CD4-positive, alpha-beta T cell treated with Interleukin-6 at 100 ng/mL for 8 hours (primary cell): ENCODE measurements at places on chromosomes 11 and 22.

DNA sequence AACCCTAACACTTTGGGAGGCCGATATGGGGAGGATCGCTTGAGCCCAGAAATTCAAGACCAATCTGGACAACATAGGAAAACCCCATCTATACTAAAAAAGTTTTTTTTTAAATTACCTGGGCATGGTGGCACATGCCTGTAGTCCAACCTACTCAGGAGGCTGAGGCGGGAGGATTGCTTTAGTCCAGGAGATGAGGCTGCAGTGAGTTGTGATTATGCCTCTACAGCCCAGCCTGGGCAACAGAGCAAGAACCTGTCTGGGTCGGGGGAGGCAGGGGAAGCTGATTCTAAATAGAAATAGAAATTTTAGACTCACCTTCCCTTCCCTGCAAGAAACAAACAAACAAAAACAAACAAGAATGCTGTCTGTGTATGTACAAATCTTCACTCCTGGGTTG lies 52.9 kb upstream of the PRODH start:
- no peak for DNase-seq

- no peak for DNase-seq
These were observed at the start of gene ELF5 for GRCh38 chr11:34513682-34514449. Gene ELF5, minus strand, starts transcription at chr11:34513794. Its CDS starts 8,045 bp downstream, at chr11:34505749.

DNA sequence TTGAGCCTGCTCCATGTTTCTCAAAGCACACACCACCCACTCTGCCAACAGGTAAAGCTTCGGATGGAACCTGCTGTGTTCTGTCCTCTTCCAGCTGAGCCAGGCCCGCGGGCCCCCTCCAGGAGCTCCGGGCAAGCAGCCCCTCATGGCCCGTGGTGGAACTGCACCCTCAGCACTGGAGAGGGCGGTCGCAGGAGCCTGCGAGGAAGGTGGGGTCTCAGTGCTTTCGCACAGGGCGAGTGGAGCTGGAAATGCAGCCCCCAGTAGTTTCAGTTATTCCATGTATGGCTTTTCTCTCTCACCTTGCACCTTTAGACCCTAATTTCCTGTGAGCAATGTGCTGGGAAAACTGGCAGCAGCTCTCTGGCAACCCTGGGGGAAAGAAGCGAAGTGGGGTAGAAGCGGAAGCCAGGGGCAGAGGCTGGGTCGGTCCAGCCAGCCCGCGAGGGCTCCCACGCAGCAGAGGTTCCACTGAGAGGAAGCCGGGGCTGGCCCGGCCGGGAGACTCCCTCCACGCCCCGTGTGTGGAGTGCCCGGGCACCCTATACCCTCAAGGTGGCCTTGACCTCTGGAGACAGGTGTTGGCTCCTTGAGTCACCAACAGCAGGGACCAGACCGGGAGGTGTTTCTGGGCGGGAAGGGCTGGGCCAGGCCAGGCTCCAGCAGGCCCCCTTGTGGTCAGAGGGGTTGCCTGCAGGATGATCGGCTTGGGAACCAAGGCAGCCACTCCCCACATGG lies 119.9 kb upstream of the TMEM45B start:
- peak; percentile 50 for DNase-seq

- no peak for DNase-seq
These were observed 15.3 kb downstream of the HDHD5 start for GRCh38 chr22:17143826-17144225.

- DNase-seq, result peak; percentile 99
These were observed at the start of gene ESRRA for GRCh38 chr11:64305075-64305690. Gene ESRRA, plus strand, starts transcription at chr11:64305524. Its CDS starts 1,656 bp downstream, at chr11:64307180.

- DNase-seq, result no peak
These were observed 96.8 kb downstream of the BDNF start for GRCh38 chr11:27603376-27603990.

- no peak for DNase-seq
These were observed 918 bp upstream of the CAPN5 start for GRCh38 chr11:77065878-77066228.

GRCh38 chr11:134797411-134798089 lies 385.5 kb upstream of the B3GAT1 start:
- no peak for DNase-seq

DNA sequence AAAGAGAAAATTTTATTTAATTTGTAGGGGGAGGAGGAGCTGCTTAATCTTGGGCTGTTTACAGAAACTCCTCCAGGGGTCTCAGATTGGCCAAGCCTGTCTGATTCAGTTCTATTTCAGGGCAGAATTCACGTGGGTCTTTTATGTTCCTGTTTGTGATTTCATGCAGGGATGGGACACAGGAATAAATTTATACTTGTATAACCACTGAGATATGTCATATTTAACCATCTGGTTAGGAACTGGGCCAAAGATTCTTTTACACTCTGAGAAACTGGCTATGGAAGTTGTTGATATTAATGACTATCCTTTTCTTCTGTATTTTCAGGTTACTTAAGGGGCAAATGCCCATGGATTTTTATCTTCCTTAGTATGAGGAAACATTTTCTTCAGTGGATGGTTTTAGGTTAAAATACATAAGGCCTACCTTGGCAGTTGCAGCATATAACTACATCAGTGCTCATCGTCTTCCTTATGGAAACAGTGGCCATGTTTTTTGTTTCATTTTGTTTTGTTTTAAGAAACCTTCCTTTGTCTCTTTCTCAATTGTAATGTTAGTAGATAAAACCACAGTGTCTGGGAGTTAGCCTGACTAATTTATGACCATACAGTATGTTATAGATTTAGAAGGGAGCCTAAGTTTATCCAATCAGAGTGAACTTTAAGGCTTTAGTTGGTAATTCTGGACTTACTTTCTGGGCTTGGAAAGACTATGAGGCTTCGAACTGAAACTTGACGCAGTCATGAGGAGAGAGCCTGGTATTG lies 132.4 kb upstream of the ANO3 start:
- no peak for DNase-seq
